ENCODE measurements at places on chromosomes 2 and 18. TPM values are rescaled to one million over a fixed set of nuclear protein-coding genes. Genes with fewer than 3 reads are reported as not detected.

The CNTNAP5 gene
- total RNA-seq = not detected

The G6PC2 gene
- not detected for total RNA-seq

The VWC2L gene
- total RNA-seq = not detected

The KLHL41 gene
- total RNA-seq = 0.34 TPM

The CRYGC gene
- total RNA-seq = not detected

The SERPINB3 gene
- total RNA-seq = not detected

The CFAP210 gene
- not detected for total RNA-seq

The ZNF236 gene
- 3.7 TPM for total RNA-seq

The RTP5 gene
- total RNA-seq = not detected

The INHA gene
- total RNA-seq = not detected

The ANKRD62 gene
- total RNA-seq = not detected

The EFHD1 gene
- 0.45 TPM for total RNA-seq

The LYG2 gene
- not detected for total RNA-seq

The SH3RF3 gene
- total RNA-seq = 9.8 TPM

The INPP5D gene
- 0.15 TPM for total RNA-seq

The ST6GAL2 gene
- total RNA-seq = under 0.01 TPM

The DUSP28 gene
- 3.4 TPM for total RNA-seq

The PFN4 gene
- total RNA-seq = 0.17 TPM

The EGR4 gene
- total RNA-seq = not detected

The HOXD3 gene
- not detected for total RNA-seq

The PLEKHH2 gene
- total RNA-seq = 1.2 TPM

Measured in bronchus fibroblast of lung (primary cell).